Suppressor macrophage treated with lipopolysaccharide for 4 hours (primary cell): ENCODE measurements at places on chromosomes 1 and 21.

DNA sequence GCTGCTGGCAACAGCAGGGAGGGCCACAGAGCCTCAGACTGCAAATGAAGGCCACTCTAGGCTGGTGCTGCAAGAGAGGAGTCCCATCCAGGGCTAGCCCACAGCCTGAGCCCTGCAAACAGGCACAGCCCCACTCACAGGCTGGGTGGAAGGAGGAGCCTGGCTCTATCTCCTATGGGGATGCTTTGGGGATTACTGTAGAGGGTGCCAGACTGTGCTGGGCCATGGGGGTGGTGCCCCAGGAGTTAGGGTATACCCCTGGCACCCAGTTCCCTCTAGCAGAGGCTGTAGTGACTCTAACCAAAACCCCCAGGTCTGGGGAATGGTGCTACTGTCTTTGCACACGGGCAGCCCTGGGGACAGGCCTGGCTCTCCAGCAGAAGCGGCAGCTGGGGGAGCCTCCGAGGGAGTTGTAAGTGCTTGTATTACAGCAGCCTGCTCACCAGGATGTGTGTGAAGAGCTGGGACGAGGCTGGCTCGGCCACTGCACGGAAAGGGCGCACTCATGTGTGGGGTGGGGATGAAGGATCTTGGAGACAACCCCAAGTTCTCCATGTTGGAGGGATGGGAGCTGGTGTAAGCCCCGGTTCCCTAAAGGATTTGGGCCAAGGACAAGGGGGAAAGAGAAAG, 23.4 kb upstream of the EVA1B start:
- DNase-seq, result no peak

- DNase-seq, result no peak
Observed at GRCh38 chr1:245558069-245558468, 403.3 kb downstream of the KIF26B start.

GRCh38 chr1:234924450-234925355, 203.9 kb downstream of the TOMM20 start:
- DNase-seq, result peak; percentile 55

DNA sequence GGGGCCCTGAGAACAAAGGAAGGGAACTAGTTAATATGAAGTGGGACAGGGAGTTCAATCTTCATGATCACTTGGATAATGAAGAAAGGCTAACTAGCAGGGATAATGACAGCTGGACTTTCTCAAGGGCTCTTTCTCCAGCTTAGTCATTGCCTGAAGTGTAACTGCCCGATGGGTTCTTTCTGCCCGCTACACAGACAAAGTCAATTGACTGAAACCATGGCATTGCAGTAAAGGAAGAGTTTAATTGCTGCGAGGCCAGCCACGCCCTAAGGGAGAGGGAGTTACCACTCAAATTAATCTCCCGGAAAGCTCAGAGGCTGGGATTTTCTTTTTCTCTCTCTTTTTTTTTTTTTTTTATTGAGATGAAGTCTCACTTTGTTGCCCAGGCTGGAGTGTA, 16.6 kb upstream of the SLC2A5 start:
- DNase-seq, result no peak

- no peak for DNase-seq
Observed at GRCh38 chr1:2141025-2141424, 53.5 kb downstream of the FAAP20 start.

GRCh38 chr1:97128426-97128825, 406.8 kb downstream of the PTBP2 start:
- no peak for DNase-seq
